HepG2 (cell line): ENCODE measurements at places on chromosomes 6 and 20. TPM values are rescaled to one million over a fixed set of nuclear protein-coding genes. Genes with fewer than 3 reads are reported as not detected.

DNA sequence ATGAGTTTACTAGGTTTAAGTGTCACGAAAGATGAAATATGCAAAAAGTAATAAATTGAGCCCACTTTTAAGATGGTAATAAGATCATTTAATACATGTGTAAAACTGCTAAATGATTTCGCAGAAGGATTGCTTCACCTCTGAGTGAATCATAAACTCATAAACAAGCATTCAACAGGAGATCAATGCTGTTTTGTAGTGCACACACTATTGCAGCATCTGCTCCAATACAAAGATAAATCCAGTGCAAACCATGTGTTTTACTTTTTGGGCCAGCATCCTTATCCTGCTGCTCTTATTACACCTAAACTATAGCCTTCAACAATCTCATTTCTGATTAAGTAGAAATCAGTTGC is 400.1 kb downstream of the NKAIN2 start:
- DNase-seq: no peak

DNA sequence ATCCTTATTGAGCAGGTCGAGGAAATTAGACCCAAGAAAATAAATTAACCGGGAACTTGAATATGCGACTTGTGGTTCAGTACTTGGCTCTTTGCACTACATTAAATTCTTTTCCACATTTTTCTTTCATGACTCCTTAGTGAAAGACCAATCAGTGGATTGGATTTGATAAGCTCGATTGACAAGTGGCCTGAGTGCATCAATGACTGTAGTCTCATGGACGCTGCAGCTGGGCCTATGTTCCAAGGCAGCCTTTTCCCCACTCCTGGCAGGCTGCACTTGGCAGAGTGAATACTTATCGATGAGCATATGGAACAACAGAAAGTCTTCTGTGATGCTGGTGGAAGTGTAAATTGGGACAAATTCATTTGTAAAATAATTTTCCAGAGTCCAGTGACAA is 210.8 kb upstream of the EXOC2 start:
- DNase-seq: no peak

- DNase-seq: no peak
These were observed 40.2 kb downstream of the PIGU start for GRCh38 chr20:34636648-34637047.

DNA sequence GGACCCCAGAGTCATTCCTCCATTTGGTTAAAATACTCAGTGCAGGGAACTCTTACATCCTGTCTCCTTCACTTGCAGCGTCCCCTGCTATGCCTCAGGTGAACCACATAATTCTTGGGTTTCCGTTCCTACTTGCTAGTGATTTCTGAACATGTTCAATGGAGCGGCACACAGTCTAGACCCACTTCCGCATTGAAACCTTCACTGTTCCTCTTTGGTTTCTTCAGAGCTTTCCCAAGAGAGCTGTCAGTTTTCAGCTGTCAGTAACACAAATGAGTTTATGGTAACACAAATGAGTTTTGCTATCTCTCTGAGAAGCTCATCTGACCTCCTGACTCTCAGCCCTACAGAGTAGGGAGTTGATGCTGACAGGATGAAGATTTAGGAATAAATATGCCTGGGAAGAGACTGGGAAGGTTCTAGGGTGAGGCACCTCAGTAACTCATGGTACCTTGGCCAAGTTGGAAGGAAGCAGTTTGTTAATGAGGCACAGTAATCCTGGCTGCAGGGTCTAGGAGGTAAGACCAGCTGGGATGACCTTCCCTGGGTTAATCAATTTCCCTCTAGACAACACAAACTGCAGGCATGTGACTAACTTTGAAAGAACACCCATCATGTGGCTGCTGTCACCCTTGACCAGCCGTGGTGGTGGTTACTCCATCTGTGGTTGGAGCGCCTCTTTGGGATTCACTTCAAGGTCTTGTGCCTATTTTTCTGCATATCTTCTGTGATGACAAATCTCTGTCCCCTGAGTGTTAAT is 5.4 kb downstream of the SYS1 start:
- DNase-seq: no peak

The EDEM2 gene
- polyA plus RNA-seq: 33.1 and 35.6 TPM in 2 replicates
